ENCODE measurements at places on chromosomes 5 and 9. TPM values are rescaled to one million over a fixed set of nuclear protein-coding genes. Genes with fewer than 3 reads are reported as not detected.

- H3K27ac ChIP-seq: no peak overlapping the region
- H3K4me3 ChIP-seq: no peak overlapping the region
- H3K36me3 ChIP-seq: no peaks in the 10 kb centered on the region
- DNase-seq: no peak
These were observed 213.6 kb downstream of the AGTPBP1 start for GRCh38 chr9:85528142-85528541.

DNA sequence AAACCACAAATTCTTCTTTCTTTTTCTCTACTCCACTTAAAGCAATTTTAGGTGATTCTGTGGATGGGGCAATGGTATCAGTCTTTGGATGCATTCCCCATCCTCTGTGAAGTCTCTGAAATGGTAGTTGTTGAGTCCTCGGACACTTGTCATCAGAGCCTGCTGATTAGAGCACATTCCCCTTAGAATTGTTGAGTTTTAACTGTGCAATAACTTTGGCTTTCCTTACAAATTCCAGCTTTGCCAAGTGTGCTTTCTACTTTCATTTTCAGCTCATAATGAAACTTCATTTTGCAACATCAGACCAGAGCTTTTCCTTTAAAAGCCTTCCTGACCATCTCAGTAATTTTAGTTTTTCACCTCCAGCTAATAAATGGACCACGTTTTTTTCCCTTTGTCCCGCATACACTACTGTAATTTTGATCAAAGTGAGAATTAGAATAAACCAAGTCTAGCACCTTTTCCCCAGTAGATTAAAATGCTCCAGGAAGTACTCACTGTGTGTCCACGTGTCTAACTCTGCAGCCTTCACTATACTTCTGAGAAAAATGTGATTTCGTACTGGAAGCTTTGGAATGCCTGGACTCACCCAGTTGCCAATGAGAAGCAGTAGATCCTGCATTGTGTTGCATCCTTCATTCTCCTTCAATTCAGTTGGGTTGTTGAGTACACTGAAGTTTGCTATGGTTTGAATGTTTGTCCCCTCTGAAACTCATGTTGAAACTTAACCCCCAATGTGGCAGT, 135.6 kb downstream of the NTRK2 start:
- H3K27ac ChIP-seq: no peak overlapping the region
- no peaks in the 10 kb centered on the region for H3K36me3 ChIP-seq
- H3K27me3 ChIP-seq: no peaks in the 10 kb centered on the region
- H3K4me3 ChIP-seq: no peak overlapping the region

- no peaks in the 10 kb centered on the region for H3K4me1 ChIP-seq
- DNase-seq: no peak
- no peak overlapping the region for H3K27ac ChIP-seq
- H3K27me3 ChIP-seq: peaks cover 16% of the 10 kb centered on the region
- no peaks in the 10 kb centered on the region for H3K36me3 ChIP-seq
These were observed 20.2 kb downstream of the DAB2IP start for GRCh38 chr9:121671612-121672155.

DNA sequence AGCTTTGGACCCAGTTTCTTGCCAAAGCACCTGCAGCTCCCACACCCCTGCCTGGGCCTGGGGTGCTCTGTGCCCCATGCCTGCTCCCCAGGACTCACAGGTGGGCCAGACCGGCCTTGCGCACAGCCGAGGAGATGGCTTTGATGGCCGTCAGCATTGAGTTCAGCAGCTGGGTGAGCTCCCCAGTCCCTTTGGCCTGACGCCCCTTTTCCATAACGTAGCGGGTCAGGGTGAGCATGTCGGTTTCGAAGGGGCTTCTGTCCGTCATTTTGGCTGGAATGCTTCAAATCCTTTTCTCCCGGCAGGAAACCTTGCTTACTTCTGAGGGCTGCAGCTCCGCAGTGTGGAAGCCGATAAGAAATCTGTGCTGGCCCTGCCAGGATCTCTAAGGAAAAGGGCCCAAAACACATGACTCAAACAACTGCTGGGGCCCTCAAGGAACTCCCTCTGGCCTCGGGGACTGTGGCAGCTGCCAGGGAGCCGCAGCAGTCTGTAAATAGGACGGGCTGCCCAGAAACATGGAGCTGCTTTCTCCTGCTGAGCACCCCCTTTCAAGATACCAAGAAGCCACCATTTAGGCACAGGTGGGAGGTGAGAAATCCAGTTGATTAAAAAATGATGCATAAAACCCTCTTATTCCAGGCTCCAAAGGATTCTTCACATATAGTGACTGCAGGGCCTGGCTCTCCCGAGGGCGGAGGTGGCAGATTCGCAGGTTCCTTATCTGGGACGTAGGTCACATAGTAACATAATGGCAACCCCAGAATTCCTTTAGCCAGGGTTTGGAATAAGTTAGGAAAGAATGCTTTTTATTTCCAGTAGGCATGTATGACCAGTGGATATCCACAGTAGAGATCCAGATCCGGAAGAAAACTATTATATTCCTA, at the start of gene FBP2:
FBP2 (minus strand) TSS at position 366 of the 887 bp plus-strand sequence; CDS start at position 268, 98 bp downstream.
- H3K4me1 ChIP-seq: no peaks in the 10 kb centered on the region
- no peak for DNase-seq
- H3K27ac ChIP-seq: no peak within 1 kb of the TSS
- H3K4me3 ChIP-seq: no peak within 1 kb of the TSS
- peaks cover 10% of the 10 kb centered on the region for H3K27me3 ChIP-seq
- H3K36me3 ChIP-seq: no peaks in the 10 kb centered on the region

- no peak overlapping the region for H3K27ac ChIP-seq
- H3K36me3 ChIP-seq: no peaks in the 10 kb centered on the region
- no peak overlapping the region for H3K4me3 ChIP-seq
- no peaks in the 10 kb centered on the region for H3K4me1 ChIP-seq
- DNase-seq: no peak
These were observed 21.9 kb downstream of the MAMDC2 start for GRCh38 chr9:70065572-70065971.

DNA sequence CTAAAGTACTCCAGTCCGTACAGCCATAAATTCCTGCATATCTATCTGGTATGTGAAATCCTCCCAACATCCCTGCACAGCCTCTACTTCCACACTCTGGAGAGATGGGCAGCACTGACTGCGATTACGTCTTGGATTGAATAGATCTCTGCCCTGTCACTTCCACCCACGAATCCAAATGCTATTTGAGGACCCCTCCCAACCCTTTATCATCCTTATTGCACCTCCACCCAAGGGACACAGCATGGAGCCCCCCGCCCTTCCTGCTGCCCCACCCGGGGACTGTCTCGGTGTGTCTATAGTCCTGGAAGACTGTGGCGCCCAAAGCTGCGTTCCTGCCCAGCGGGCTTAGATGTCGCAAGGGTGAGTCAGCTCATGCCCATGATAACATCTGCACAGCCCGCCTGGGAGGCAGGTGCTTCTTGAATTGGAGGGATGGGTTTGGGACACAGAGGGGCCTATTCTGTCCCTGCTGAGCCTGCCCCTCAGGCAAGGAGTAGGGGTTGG, 105.7 kb upstream of the HAND1 start:
- no peaks in the 10 kb centered on the region for H3K4me1 ChIP-seq
- H3K27me3 ChIP-seq: peaks cover 14% of the 10 kb centered on the region
- H3K27ac ChIP-seq: no peak overlapping the region
- DNase-seq: no peak

IRX1 gene
- not detected for total RNA-seq

GRCh38 chr5:60161340-60161934, 267.9 kb upstream of the PDE4D start:
- no peaks in the 10 kb centered on the region for H3K4me1 ChIP-seq
- H3K36me3 ChIP-seq: no peaks in the 10 kb centered on the region
- H3K4me3 ChIP-seq: no peak overlapping the region

PCDHGA7 gene
- total RNA-seq: 0.42 TPM

GRCh38 chr9:88498880-88499279, 36.1 kb upstream of the NXNL2 start:
- no peaks in the 10 kb centered on the region for H3K4me1 ChIP-seq
- H3K27ac ChIP-seq: no peak overlapping the region
- no peaks in the 10 kb centered on the region for H3K36me3 ChIP-seq
- no peak overlapping the region for H3K4me3 ChIP-seq

- no peaks in the 10 kb centered on the region for H3K27me3 ChIP-seq
- H3K4me1 ChIP-seq: no peaks in the 10 kb centered on the region
- no peak for DNase-seq
- H3K4me3 ChIP-seq: no peak overlapping the region
- no peaks in the 10 kb centered on the region for H3K36me3 ChIP-seq
These were observed 20.8 kb upstream of the QRFP start for GRCh38 chr9:130917168-130917960.

- H3K27me3 ChIP-seq: peaks cover 8% of the 10 kb centered on the region
- H3K27ac ChIP-seq: no peak overlapping the region
- H3K36me3 ChIP-seq: no peaks in the 10 kb centered on the region
- DNase-seq: no peak
These were observed 14.1 kb upstream of the MOCS2 start for GRCh38 chr5:53123702-53124101.

DNA sequence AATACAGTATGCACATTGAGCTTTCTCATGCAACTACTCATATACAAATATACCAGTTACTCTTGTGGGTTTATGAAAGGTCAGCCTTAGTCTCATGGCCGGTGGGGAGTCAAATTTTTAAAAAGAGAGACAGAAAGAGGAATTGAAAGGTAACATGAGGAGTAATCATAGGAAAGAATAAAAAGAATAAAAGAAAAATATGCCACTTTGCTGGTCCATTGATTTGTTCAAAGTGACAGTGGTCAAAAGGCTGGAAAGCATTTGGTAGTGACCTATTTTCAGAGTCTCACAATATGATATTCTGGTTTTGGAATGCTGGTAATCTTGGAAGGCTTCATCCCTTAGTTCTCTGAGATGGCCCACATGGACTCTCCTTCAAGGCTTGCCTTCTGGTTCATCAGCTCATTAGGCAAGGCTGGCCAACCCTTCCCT, 67.0 kb downstream of the ZNF366 start:
- no peak for DNase-seq
- no peak overlapping the region for H3K4me3 ChIP-seq
- H3K36me3 ChIP-seq: no peaks in the 10 kb centered on the region
- H3K27ac ChIP-seq: no peak overlapping the region
- H3K27me3 ChIP-seq: peaks cover 11% of the 10 kb centered on the region

CD72 gene
- total RNA-seq: 7.8 TPM

- H3K36me3 ChIP-seq: no peaks in the 10 kb centered on the region
- no peak overlapping the region for H3K27ac ChIP-seq
- DNase-seq: no peak
- no peaks in the 10 kb centered on the region for H3K4me1 ChIP-seq
These were observed 273.9 kb downstream of the ARHGEF28 start for GRCh38 chr5:73899916-73900315.

GRCh38 chr5:54187694-54188093, 122.7 kb downstream of the ARL15 start:
- no peak overlapping the region for H3K4me3 ChIP-seq
- no peak for DNase-seq
- H3K27ac ChIP-seq: no peak overlapping the region

PCDHGC5 gene
- total RNA-seq: not detected

PAEP gene
- not detected for total RNA-seq

GRCh38 chr9:124140941-124141568, 116.7 kb upstream of the NEK6 start:
- H3K27ac ChIP-seq: no peak overlapping the region
- no peak overlapping the region for H3K4me3 ChIP-seq
- peaks cover 1% of the 10 kb centered on the region for H3K27me3 ChIP-seq
- no peak for DNase-seq

DNA sequence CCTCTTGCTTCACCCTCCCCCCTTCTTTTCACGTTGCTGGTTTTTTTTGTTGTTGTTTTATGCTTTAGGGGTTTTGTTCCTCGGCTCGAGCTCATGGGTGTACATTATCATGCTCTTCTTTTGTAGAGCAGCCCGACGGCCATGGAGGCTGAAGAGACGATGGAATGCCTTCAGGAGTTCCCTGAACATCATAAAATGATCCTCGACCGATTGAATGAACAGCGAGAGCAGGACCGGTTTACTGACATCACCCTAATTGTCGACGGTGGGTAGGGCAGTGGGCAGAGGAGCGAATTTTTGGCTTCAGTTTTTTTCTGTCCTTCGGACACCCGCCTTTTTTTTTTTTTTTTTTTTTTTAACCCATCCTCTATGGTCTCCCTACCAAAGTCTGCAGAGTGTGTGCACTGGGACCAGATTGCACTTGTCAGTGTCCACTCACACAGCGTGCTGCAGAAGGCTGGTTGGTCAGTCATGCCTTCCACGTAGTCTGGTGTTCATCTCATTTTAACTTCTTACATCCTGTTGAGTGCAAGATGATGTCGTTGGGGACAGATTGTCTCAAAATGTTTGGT, 1.3 kb downstream of the ZNF131 start:
- H3K36me3 ChIP-seq: peaks cover 48% of the 10 kb centered on the region
- H3K4me3 ChIP-seq: peak overlapping the region; percentile 95
- DNase-seq: no peak
- peaks cover 55% of the 10 kb centered on the region for H3K4me1 ChIP-seq
- H3K27ac ChIP-seq: peak overlapping the region; percentile 99
- no peaks in the 10 kb centered on the region for H3K27me3 ChIP-seq

DNA sequence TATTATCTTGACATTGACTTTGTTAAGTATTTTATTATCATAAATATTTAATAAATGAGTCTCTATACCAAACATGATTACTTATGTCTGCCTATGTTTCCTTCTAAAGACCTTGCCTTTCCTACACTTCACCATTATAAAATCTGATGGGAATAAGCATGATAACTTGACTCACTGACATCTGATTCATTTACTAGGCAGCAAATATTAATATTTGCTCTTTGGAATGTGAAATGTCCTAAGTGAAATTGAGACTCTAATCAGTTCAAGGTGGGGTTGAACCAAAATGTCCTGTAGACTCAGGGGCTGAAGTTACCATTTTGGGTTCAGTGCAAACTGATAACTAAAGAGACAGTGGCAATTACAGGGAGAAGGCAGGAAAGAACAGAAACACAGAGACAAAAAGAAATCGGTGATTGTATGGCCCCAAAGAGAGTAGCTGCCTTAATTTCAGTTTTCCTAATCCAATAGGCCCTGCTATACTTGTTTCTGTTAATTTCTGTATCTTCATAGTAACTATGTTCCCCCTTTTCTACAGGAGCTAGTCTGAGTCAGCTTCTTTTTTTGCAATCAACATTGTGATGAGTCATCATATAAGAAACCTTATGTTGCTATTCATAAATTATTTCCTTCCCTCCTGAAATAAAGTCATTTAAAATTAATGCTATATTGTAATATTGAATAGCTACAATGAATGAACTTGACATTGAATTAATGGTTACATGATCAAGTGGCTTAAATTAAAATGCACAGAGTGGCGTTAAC, 296.8 kb downstream of the PDE4D start:
- H3K27ac ChIP-seq: no peak overlapping the region
- H3K4me3 ChIP-seq: no peak overlapping the region
- no peak for DNase-seq
- H3K4me1 ChIP-seq: no peaks in the 10 kb centered on the region
- no peaks in the 10 kb centered on the region for H3K36me3 ChIP-seq

DNA sequence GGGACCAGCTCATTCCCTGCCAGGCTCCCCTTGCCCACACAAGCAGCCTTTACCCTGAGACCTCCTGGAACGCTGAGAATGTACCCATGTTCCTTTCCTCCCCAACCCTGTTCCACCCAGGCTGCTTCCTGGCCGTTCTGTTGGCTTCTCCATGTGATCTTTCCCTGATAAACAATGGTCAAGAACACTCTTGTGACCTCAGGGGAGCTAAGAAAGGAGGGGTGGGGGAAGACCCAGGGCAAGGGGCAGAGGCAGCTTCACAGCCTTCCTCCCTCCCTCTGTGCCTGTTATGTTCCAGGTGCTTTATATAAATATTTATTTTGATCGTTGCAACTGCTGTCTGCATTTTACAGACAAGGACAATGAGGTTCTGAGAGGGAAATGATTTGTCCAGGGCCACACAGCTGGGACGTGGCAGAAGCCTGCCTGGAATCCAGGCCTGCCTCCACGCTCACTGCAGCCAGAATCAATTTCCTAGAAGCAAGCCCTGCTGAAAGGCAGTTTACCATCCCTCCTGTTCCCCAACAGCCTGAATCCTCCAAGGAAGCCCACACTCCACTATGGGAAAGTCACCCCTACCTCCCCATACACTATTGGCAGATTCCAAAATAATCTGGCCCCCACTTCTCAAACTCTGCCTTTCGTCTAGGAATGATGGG, 3.9 kb downstream of the SHROOM1 start:
- peaks cover 5% of the 10 kb centered on the region for H3K4me1 ChIP-seq
- peaks cover 42% of the 10 kb centered on the region for H3K27me3 ChIP-seq
- no peak overlapping the region for H3K27ac ChIP-seq
- no peak for DNase-seq
